ENCODE measurements at places on chromosomes 3 and 15. TPM values are rescaled to one million over a fixed set of nuclear protein-coding genes. Genes with fewer than 3 reads are reported as not detected.
A peak's percentile ranks its signal among the peaks of the same experiment; 100 is the strongest.

KLF13 gene
- 22.4 TPM for polyA plus RNA-seq

PLSCR5 gene
- polyA plus RNA-seq = not detected

FOXL2 gene
- polyA plus RNA-seq = not detected

WDR93 gene
- 0.10 TPM for polyA plus RNA-seq

GOLGA8H gene
- 1.3 TPM for polyA plus RNA-seq

RASGRP1 gene
- polyA plus RNA-seq = 0.03 TPM

RFX7 gene
- polyA plus RNA-seq = 0.91 TPM

PRICKLE2 gene
- polyA plus RNA-seq = 3.9 TPM

THPO gene
- 0.19 TPM for polyA plus RNA-seq

CCR8 gene
- polyA plus RNA-seq = not detected

DNA sequence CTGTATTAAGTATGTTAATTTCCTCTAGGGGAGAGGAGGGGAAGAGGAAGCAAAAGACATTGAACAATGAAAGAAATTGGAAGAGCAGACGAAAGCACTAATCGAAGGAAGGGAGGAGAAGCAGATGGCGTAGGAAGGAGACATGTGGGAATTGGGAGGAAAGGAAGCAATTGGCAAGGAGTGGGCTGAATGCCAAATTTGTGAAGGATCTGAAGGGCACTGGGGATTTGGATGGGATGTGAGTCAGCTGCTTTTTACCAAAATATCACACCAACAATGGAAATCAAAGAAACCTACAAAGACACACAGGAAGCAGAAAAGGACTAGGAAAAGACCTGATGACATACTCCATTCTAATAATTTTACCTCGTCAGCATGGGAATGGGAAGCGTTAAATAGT lies 1029.8 kb downstream of the ROBO1 start:
- DNase-seq = peak; percentile 52

- no peak for DNase-seq
Observed at GRCh38 chr15:48265135-48265534, 59.0 kb downstream of the SLC12A1 start.

DNA sequence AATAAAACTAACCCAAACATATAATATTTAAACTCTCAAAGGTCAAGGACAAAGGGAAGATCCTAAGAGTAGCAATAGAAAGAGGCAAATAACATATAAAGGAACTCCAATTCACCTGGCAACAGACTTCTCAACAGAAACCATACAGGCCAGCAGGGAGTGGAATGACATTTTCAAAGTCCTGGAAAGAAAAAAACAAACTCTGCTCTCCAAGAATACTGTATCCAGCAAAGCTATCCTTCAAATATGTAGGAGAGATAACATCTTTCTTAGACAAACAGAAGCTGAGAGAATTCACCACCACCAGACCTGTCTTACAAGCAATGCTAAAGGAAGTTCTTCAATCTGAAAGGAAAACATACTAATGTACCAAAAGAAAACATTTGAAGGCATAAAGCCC lies 51.5 kb upstream of the TMEM158 start:
- no peak for DNase-seq

GRCh38 chr15:74374648-74375302 lies 7.3 kb upstream of the CYP11A1 start:
- no peak for DNase-seq

DNA sequence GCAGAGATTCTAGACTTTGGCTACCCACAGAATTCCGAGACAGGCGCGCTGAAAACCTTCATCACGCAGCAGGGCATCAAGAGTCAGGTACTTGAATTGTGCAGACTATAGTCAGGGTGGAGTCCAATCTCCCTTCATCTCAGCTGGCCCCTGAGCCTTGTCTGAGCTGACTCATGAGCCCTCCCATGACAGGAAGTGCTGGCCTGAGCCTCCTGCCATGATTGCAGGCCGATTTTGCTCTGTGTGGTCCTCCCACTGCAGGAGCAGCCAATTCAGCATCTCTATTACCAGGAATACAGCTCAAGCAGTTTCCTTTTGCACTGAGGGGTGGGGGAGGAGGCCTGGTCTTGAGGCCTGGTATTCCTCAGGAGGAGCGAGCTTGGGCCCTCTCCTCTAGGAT lies 5.5 kb downstream of the AP2M1 start:
- no peak for DNase-seq
